ENCODE measurements at places on chromosomes 6 and 20. TPM values are rescaled to one million over a fixed set of nuclear protein-coding genes. Genes with fewer than 3 reads are reported as not detected.

DNA sequence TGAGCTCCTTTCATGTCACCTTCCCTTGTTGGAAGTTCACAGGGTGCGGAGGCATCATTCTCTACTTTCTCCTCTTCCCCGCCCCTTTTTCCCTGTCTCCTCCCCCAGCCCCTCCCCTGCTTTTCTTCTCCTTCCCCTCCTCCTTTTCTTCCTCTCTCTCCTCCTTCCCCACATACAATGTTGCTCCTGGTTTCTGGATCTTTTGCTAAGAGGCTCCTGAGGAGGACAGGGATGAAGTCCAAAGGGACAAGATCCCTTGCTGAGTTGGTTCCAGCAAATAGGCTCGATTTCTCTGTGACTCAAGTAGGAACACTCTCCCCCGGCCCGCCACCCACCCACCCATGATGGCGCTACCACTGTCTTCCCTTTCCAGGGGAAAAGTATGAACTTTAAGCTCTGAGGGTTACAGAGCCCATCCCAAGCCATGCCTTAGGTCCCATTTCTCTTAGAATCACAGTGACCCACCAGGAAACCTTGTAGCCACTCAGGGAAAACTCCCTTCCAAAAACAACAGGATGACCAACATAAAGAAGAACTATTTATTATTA lies 852 bp upstream of the TFEB start:
- no peaks in the 10 kb centered on the region for H3K36me3 ChIP-seq
- no peak for DNase-seq
- no peak overlapping the region for H3K27ac ChIP-seq
- H3K4me1 ChIP-seq = peaks cover 34% of the 10 kb centered on the region
- no peaks in the 10 kb centered on the region for H3K27me3 ChIP-seq

- DNase-seq = no peak
- H3K27me3 ChIP-seq = no peaks in the 10 kb centered on the region
- no peaks in the 10 kb centered on the region for H3K36me3 ChIP-seq
- H3K27ac ChIP-seq = no peak overlapping the region
- H3K4me3 ChIP-seq = no peak overlapping the region
- peaks cover 32% of the 10 kb centered on the region for H3K4me1 ChIP-seq
These were observed 4.8 kb downstream of the TBPL1 start for GRCh38 chr6:133957780-133958242.

DNA sequence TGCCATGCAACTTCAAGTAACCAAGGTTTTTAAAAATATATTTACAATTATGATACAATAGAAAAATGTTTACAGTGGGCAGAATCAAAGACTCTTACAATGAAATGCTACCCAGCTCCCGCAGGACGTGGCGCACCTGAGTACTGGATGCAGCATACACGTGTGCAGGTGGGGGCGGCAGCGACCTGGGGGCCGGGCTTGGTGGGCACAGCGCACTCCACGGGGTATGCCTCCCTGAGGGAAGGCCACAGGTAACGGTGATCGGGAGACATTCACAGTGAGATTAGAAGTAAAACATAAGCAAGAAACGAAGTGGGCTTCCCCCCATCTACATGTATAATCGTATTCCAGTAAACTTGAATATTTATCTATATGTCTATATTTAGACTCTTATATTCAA lies 54.2 kb downstream of the WDR27 start:
- H3K27me3 ChIP-seq = no peaks in the 10 kb centered on the region
- DNase-seq = no peak
- H3K36me3 ChIP-seq = peaks cover 14% of the 10 kb centered on the region
- no peaks in the 10 kb centered on the region for H3K4me1 ChIP-seq
- H3K27ac ChIP-seq = no peak overlapping the region

- no peaks in the 10 kb centered on the region for H3K27me3 ChIP-seq
- no peaks in the 10 kb centered on the region for H3K36me3 ChIP-seq
- no peaks in the 10 kb centered on the region for H3K4me1 ChIP-seq
These were observed 153.9 kb downstream of the SOX4 start for GRCh38 chr6:21747441-21747840.

SLC32A1 gene
- not detected for total RNA-seq

All from suprapubic skin (tissue), 4 donors.